Effector memory CD4-positive, alpha-beta T cell (primary cell): ENCODE measurements at places on chromosomes 1 and 21.

DNA sequence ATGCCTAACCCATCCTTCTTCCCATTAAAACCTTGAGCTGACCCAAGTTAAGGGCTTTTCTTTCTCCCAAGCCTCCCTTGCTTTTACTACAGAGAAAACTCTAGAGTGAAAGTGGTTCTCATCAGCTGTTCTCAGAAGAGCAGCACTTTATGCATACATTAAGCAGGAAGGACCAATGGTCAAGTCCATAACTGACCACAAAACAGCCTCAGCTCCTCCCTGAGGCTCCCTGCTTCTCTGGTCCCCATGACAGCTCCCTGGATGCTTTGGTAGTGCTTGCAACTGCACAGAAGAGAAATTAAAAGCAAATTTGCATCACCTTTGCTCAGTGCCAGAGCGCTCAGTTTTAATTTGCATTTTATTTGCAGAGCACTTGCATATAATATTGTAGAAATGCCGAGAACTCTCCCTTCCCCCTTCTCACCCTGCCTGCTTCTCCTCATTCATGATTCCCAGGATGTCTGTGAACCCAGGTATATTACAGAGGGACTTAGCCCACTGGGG is 56.1 kb downstream of the LMX1A start:
- no peak for DNase-seq

GRCh38 chr1:41738475-41738874 is 180.2 kb downstream of the HIVEP3 start:
- no peak for DNase-seq

GRCh38 chr1:171083222-171083621 is 7.5 kb upstream of the FMO3 start:
- DNase-seq = no peak

DNA sequence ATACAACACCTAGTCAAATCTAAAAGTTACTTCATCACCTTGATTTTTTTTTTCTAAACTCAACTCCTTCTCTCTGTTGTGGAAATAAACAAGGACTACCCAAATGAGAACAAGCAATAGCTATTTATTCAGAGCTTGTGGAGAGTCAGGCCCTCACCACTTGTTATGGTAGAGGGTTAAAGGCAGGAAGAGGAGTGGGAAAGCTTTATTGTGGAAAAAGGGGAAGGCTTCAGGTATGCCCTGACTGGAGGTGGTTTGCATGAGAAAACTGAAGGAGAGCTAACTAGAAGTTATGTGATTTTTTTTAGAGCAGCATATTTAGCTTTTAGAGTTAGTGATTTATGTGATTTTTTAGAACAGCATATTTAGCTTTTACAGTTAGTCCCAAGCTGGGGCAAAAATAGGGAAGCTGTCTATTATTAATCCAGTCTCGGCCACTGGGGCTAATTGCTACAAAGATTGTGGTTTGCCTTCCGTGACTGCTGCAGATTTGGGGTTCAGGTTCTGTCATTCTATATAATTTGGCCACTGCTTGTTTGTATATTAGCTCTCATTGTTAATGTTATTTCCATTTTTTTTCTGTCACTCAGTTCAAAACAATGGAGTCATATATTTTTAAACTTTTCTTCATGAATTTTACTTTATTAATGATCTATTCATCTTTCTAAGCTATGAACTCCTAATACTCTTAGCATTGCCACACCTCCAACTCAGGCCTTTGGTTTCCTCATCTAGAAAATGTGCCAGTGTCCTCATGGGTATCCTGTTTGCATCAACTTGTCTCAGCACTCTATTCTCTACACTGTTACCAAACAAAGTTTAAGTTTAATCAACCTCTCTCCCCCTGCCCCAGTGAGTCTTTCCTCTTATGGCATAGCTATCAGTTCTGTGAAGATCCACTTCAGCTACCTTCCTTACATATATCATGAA is 713.0 kb downstream of the BRINP3 start:
- no peak for DNase-seq

- no peak for DNase-seq
Observed at GRCh38 chr1:80666073-80666472, 1134.7 kb upstream of the ADGRL2 start.

- DNase-seq = no peak
Observed at GRCh38 chr1:99851850-99852454, 1.8 kb downstream of the AGL start.

DNA sequence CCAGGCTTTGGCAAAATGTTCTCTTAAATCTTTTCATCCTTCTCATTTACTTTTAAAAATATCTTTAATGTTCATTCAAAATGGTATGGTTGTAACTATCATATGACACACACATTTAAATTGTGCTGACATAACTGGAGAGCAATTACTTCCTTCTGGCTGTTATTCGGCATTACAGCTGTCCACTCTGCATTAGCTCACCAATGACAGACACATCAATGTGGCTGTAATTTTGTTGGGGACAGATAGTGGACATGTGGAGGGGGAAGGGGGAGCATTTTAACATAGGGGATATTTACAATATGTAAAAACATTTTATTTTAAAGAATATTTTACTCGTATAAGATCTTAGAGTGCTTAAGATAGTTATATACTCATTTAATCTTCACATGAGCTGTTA is 319.8 kb downstream of the HMCN1 start:
- no peak for DNase-seq

DNA sequence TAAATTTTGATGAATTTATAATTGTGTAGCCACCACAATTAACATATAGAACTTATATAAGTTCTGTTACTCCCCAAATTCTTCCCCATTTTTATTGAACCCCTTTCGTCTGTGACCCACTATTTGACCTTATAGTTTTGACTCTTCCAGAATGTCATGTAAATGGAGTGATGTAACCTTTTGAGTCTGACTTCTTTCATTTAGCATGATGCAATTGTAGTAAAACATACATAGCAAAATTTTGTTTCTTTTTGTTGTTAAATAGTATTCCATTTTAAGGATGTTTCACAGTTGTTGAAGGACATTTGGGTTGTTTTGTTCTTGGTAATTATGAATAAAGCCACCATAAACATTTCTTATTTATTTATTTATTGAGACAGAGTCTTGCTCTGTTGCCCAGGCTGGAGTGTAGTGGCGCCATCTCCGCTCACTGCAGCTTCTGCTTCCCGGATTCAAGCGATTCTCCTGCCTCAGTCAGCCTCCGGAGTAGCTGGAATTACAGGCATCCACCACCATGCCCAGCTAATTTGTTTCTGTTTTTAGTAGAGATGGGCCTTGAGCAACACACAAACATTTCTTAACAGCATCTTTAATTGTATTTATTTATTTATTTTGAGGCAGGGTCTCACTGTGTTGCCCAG is 33.6 kb downstream of the RPRD2 start:
- no peak for DNase-seq

GRCh38 chr21:38645282-38645681 is 147.0 kb upstream of the ERG start:
- no peak for DNase-seq

GRCh38 chr1:158979229-158979628 is 30.5 kb upstream of the IFI16 start:
- DNase-seq = no peak

DNA sequence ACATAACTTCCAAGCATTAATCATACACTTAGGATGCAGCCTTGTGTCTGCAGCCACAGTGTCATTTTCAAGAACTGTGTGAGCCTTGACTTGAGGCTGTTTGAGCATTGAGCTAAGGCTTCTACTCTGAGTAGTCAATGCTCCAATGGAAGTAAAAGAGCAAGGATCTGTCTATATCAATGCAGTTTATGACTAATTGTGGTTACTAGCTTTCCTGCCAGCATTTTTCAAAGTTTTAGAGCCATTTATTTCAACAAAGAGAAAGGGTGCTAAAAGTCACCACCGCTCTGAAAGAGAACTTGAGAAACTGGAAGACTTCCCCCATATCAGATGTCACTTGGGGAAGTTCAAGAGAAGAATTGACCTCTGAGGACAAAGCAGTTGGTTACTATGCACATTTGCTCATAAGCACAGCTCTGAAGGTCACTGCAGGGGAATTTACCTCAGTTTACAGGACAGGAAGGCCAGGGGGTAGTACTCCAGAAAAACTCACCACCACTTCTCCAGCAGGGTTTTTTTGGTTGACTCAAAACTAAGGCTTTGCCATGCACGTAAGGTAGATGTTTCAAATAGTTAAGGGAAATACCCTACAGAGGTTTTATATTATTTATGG is 24.5 kb upstream of the RGS1 start:
- no peak for DNase-seq

DNA sequence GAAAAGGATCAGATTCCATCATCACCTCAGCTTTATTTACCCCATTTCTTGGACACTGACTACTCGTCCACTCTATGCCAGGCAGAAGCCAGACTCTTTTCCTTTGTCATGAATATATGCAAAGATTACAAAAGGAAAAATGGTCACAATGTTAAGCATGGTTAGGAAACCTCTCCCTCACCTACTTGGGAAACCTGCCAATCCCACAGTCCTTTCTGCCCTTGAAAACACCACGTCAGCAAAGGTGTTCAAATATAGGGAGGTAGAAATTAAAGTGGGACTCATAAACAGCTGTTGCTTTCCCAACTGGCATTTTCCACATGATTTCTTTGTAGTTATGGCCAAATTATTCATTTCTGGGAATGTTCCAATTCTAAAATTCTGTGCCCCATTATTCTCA is 16.2 kb upstream of the ATP13A2 start:
- DNase-seq = no peak

DNA sequence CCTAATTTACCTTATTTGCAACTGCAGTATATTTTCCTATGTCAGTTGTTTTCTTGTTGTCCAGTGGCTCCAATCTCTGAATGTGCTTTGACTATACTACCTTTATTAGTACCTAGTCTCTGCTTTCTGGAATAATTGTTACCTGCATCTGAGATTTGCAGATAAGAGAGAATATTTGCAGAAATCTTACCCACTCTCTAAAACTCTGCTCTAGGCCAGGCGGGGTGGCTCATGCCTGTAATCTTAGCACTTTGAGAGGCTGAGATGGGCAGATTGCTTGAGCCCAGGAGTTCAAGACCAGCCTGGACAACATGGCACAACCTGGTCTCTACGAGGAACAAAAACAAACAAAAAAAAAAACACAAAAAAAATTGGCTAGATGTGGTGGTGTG is 2.0 kb upstream of the SYDE2 start:
- no peak for DNase-seq
